ENCODE measurements at places on chromosomes 12 and 14.

GRCh38 chr14:91554535-91555332 is 44.6 kb upstream of the PPP4R3A start:
- no peak for DNase-seq

- no peak for DNase-seq
Observed at GRCh38 chr12:120194226-120194533, 335 bp downstream of the GCN1 start.

DNA sequence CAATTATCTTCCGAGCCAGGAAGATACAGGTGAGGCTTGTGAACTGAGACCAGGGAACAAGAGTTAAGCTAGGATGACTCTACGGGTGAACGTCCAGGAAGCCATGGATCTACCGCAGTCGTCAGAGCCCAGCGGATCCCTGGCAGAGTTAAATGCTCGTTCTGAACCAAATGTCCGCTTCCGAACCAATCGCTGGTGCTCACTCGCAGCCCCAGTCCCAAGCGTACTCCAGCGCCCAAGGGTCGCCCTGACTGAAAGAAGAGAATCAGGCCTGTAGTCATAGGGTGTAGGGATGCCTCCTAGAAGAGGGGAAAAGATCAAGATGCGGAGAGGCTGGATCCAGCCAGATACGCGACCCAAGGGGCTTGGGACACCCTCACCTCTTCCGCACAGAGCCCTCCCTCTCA is 283 bp downstream of the VIPAS39 start:
- DNase-seq, result no peak

- DNase-seq, result no peak
Observed at GRCh38 chr14:69985463-69985862, 106.2 kb downstream of the SMOC1 start.

GRCh38 chr12:74626397-74626796 is 88.8 kb downstream of the ATXN7L3B start:
- no peak for DNase-seq

DNA sequence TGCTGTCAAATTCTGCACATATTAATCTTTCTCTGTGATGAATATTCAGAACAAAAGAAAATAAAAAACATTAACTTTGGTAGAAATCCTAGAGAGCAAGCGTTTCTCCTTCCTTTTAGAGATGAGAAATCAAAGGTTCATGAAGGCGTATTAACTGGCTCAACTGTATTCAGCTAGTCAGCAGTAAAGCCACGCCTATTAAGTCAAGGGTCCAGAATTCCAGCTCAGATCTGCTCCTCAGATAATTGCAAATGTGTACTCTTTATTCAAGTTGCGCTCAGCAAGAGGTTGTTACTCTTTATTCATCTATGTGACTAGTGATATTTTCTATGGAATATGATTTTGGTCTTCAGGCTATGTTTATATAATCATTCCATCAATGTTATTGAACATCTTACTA is 13.1 kb upstream of the POC1B start:
- no peak for DNase-seq

- DNase-seq, result no peak
Observed at GRCh38 chr14:60648249-60648933, 886 bp downstream of the SIX1 start.

GRCh38 chr12:108948367-108948766 is 68.5 kb downstream of the DAO start:
- no peak for DNase-seq

DNA sequence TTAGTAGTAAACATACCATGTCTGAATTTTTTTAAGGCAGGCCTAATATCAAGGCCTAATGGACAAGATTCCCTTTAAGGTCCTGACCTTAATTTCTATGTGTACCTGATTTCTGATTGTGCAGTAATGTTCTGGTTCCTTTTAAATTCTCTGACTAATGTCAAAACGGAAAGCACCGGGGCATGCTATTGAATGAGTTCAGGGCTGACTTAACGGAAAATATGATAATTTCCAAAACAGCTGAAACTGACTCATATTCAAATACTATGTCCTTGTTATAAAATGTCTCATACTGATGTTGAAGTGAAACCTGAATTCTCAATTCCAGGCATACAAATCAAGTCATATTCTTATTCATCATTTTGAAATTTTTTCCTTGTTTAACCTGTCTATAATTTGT is 6.7 kb downstream of the TAS2R43 start:
- no peak for DNase-seq

DNA sequence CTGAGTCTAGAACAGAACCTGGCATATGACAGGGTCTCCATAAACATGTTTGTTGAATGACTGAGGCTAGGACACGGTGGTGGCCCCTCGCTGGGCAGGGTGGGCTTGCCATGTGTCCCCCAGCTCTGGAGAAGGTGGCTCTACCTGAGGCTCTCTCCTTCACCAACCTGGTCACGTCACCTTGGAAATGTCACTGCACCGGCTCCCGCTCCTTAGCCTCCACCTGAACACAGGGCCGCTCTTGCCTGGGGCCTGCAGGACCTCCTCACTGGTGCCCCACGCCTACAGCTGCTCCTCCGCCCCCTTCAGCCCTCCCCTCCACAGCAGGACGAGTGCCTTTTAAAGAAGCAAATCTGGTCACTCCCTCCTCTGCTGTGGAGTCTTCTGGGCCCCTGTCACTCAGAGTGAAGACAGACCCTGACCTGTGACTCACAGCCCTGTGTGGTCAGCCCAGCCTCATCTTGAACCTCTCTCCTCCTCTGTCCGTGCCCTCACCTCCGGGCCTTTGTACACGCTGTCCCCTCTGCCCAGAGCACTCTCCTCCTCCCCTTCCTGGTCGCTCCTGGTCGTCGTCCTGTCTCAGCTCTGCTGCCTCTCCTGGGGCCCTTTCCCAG is 81.0 kb downstream of the ADGRD1 start:
- no peak for DNase-seq

DNA sequence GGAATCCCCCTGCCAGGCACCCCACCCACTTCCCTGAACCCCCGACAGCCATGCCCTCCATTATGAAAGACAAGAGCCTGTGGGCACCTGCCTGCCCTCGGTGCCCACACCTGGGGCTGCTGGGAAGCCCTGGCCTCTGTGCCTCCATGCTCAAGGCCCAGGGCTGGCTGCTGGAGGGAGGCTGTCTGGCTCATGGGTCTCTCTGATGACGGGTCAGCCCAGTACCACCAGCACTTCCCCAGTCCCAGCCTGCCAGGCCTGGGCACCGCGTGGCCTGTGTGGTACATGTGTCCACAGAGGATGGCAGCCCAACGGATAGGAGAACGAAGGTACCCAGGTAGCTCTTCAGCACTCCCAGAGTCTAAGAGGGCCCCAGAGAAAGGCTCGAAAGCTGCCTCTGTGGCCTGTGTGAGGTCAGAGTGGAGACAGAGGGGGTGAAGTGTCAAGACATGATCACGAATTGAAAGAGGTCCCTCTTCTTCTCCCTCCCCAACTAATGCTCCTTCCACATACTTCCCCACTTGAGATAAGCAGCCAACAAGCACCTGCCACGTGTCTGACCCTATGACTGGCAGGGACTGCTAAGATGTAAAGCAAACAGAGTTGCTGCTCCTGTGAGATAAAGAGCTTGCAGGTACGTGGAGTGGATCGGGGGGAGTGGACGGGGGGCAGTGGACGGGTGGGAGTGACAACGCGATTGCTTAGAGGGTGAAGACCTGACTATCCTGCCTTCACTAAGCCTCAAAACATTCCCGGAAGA is 21.2 kb downstream of the FBLN5 start:
- no peak for DNase-seq

DNA sequence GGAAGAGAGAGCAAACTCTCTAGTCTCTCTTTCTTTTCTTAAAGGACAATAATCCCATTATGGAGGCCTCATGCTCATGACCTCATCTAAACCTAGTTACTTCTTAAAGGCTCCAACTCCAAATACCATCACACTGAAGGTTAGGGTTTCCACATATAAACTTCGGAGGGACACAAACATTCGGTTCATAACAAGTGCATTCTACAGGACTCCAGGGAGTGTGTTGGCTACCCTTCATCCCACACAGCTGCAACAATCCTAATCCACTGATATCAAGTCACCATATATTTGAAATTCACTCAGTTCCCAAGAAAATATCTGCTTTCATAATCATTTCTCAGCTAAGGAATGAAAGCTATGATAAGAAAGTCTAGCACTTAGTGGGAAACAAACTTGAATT is 265.9 kb upstream of the PLEKHG7 start:
- no peak for DNase-seq

DNA sequence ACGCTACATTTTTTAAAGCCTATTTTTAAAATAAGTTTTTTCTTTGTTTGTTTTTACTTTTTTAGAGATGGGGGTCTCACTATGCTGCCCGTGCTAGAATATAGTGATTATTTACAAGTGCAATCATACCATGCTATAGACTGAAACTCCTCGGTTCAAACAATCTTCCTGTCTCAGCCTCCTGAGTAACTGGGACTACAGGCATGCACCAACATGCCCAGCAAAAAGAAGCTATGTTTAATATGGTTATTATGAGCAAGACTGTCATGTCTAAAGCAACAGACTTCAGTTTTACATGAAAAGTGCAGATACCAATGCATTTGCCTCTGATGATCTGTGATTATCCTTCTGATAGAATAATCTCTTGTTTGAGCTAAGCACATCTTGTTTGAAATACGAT is 45.6 kb upstream of the SGPP1 start:
- DNase-seq, result no peak

GRCh38 chr14:90398841-90399540 is 2.2 kb downstream of the CALM1 start:
- no peak for DNase-seq

- DNase-seq, result no peak
Observed at GRCh38 chr12:578748-579419, 84.4 kb downstream of the NINJ2 start.

DNA sequence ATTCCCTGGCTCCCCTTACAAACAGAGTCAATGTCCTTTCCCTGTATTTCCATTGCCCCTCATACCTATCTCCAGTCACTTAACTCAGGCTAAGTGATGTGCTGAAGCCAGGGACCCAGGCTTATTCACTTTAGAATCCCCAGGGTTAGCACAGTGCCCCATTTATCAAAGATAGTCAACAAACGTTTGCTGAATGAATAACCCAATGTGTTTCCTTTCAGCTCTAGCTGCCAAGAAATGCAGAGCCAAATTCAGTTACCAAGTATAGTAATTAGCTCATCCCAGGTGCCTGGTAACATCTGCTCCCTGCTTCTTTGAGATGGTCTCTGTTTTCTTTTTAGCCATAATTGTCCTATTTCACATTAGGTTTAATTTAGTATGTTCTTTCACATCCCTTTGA is 189.5 kb downstream of the PHLDA1 start:
- DNase-seq, result no peak

DNA sequence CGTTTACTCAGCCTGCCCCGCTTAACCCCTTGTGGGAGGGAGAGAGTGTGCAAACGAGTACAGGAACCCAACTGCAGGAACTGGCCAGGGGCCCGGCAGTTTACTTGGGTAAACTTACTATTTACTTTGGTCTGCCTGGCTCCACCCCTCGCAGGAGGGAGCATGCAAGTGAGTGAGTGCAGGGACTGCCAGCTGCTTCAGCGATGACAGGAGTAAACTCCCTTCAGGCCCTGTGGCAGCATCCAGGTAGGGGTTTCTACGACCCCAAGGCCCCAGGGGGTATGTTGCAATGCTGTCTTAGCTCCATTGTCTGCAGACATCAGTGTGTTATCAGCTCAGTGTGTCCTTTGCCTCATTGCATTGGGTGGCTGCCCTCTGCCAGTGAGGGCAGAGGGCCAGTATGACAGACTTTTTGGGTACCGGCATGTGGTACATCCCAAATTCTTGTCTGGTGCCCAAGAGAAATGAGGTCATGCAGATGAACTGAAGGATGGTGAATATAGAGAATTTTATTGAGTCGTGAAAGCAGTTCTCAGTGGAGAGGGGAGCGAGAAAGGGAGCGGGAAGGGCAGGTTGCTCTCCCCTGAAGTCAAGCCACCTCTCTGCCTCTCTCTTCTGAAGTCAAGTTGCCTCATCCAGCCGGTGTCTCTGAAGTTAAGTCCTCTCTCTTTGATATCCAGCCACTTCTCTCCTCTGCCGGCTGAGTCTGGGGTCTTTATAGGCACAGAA is 181.8 kb downstream of the FUT8 start:
- DNase-seq, result no peak

GRCh38 chr12:130164936-130165335 is 2.7 kb downstream of the FZD10 start:
- no peak for DNase-seq

DNA sequence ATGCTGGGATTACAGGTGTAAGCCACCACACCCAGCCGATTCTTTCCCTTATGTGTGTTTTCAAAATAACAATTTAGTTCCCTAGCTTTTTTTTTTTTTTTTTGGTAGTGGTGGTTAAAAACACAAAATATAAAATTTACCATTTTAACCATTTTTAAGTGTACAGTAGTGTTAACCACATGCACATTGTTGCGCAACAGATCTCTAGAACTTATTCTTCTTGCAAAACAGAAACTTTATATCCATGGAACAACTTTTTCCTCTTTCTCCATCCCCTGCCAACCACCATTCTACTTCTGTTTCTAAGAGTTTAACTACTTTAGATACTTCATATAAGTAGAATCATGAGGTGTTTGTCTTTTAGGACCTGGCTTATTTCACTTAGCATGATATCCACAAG is 1.1 kb upstream of the NDUFA12 start:
- no peak for DNase-seq

DNA sequence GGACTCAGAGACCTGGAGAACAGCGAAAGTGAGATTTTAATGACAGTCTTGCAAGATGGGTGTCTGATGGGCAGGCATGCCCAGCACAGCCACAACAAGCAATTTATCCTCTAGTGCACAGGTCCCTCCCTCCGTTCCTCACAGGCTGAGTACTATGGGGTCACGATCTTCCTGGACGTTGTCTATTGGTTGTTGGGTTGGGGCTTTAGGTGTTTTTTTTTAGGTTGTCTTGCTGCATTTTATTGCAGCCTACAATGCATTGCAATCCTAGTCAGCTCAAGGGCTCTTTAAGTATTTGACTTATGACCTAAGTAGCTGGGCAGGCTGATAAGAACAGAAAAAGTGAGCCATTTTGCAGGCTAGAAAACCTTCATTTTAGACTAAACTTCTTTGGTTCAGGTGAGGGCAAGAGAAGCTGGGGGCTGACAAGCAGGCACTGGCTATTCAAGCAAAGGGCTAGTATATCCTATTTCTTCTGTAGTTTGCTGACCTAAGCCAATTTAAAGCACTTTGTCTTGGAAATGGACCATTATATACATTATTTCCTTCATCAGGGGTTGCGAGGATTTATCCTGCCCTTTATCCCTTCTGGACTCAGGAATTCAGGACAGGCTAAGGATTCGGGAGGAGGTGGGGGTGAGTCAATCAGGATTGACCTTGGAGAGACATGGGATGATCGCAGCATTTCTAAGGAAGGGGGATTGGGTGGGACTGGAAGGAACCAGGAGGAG is 6.0 kb downstream of the KRT7 start:
- DNase-seq, result no peak

- DNase-seq, result no peak
Observed at GRCh38 chr12:53068811-53069585, 10.2 kb downstream of the SPRYD3 start.

DNA sequence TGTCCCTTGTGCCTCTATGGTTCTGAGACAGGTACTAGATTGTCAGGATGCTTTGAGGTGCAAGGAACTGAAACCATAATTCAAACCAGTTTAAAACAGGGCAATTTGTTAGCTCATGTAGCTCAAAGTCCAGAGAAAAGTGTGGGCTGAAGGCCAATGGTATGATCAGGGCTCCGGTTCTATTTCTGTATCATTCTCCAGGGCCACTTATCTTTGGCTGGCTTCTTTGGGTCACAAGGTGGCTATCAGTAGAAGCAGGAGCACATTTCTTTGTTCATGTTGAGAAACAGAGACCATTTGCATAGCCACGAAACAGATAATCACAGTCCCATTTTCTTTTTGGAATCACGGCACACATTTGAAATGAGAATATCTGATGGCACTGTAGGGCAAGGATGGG is 294.9 kb downstream of the ETNK1 start:
- no peak for DNase-seq

All from AG09309 (cell line).